Activated T-helper 1 cell treated with Interleukin-2 at 50 U/mL for 16 hours (primary cell): ENCODE measurements at places on chromosomes 12 and 14.

DNA sequence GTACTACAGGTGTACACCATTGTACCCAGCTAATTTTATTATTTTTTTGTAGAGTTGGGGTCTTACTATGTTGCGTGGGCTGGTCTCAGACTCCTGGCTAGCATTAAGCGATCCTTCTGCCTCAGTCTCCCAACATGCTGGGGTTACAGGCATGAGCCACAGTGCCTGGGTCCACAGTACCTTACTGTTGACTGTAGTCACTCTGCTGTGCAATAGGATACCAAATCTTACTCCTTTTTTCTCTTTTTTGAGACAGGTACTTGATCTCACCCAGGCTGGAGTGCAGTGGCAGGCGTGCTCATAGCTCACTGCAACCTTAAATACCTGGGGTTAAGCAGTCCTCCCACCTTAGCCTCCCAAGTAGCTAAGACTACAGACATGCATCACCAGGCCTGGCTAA lies 25.6 kb downstream of the PSMA6 start:
- DNase-seq: no peak

GRCh38 chr14:55190906-55191202 lies 531 bp downstream of the DLGAP5 start:
- no peak for DNase-seq

- DNase-seq: no peak
These were observed 47.6 kb upstream of the RBM19 start for GRCh38 chr12:114013575-114014345.

DNA sequence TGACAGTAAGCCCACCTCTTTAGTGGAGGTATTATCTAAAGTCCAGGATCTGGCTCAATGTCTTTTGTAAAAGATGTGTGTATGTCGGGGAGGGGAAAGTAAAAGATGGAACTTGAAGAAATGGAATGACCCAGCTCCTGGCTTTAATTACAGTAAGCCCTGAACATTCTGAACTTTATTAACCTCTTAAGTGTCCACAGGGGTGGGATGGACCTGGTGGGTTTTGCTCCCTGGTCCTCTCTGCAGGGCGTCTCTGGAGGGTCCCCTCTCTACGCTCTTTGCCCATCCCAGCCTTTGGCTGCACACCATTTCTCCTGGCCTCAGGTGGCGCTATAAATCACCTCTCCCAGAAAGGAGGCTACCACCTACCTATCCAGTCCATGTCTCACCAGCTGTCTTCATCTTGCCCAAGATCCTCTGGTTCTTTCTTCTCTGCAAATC lies 3.7 kb upstream of the CISTR start:
- no peak for DNase-seq

DNA sequence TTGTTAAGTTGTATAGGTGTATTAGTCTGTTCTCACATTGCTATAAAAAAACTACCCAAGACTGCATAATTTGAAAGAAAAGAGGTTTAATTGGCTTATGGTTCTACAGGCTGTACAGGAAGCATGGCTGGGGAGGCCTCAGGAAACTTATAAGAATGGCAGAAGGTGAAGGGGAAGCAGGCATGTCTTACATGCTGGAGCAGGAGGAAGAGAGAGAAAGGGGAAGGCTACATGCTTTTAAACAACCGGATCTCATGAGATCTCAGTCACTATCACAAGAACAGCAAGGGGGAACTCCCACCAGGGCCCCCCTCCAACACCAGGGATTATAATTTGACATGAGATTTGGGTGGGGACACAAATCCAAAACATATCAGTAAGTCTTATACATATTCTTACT lies 60.5 kb upstream of the OR10AD1 start:
- no peak for DNase-seq

- DNase-seq: no peak
These were observed 92.5 kb downstream of the GPHN start for GRCh38 chr14:66600416-66600815.

GRCh38 chr12:11716794-11717518 lies 67.5 kb downstream of the ETV6 start:
- DNase-seq: no peak

DNA sequence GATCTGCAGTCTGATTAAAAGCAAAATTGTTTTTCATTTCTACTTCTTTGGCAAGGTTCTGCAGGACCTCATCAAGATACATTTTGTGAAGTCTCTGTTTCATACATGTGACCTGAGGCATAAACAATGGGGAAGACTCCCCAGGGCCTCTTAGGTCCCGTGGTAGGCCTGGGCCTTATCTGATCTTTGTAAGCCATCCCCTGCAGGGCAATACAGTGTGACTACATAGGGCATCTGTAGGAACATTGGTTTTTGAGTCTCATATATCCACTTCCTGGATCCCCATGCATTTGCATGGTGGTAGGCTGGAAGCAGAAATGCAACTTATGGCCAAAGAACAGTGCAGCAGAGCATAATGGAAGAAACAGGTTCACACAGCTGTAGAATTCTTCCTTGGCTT lies 6.0 kb downstream of the FAR2 start:
- DNase-seq: no peak

GRCh38 chr12:47736216-47736615 lies 10.9 kb upstream of the ENDOU start:
- DNase-seq: no peak

GRCh38 chr14:95741038-95741490 lies 27.1 kb upstream of the TCL1A start:
- DNase-seq: no peak

- no peak for DNase-seq
These were observed 16.0 kb upstream of the MDM2 start for GRCh38 chr12:68791897-68792481.

DNA sequence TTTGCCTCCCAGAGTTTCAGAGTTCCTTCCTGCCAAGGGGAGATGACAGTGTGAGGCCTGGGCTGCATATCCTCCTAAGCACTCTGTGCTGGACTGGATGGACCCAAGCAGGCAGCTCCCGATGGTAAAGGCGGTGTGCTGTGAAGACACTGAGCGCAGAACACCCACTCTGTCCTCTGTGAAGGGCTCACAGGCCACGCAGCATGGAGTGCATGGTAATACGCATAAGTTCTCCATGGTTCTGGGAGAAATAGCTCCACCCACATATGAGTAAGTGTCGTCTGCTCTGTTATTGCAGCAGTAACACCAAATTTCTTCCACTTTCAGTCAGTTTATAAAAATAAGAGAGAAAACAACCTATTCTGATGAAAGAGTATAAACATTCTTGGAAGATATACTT lies 55.8 kb downstream of the TMEM30B start:
- no peak for DNase-seq

GRCh38 chr14:102359341-102359740 lies 3.3 kb downstream of the CINP start:
- DNase-seq: no peak

DNA sequence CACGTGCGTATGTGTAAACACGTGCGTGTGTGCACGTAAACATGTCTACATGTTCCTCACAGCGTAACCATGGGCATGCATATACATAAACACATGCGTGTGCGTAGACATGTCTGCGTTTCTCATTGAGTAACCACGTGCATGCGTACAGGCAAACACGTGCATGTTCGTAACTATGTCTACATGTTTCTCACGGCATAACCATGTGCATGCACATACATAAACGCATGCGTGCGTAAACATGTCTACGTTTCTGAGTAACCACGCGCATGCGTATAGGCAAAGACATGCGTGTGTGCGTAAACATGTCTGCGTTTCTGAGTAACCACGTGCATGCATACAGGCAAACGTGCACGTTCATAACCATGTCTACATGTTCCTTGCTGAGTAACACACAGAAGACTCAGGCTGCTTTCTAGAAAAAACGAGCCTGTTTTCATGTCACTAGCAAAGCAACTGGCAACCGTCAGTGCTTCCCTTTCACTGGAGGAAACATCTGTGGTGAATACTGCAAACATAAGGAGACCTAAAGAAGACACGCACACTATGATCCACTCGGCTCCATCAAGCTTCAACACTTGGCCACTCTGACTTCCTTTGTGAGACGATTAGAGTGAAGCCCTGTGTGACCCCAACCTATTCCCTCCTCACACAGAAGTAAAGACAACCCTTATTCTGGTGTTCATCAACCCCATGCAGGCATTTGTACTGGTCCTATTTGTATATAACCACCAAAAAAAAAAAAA lies 28.8 kb downstream of the POLE start:
- no peak for DNase-seq

DNA sequence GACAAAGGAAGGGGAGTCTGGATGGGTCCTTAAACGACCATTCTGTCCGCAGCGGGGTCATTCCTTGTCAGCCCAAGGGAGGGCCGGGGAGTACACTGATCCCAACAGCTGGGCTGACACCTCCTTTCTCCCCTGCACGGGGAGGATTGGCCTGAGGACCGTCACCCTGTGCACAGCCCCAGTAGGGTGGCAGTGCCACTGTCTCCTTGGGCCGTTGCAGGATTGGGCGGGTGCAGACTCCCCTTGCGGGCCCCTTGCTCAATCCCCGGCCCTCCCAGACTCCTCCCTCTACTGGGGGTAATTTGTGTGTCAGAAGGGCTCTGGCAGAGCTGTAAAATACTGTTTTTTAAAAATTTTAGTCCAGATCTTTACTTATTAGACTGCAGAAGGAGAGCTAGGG lies 12.6 kb upstream of the AMN start:
- DNase-seq: no peak
